Esophagus muscularis mucosa (tissue), 4 donors: ENCODE measurements at places on chromosomes 5 and 9. TPM values are rescaled to one million over a fixed set of nuclear protein-coding genes. Genes with fewer than 3 reads are reported as not detected.

DNA sequence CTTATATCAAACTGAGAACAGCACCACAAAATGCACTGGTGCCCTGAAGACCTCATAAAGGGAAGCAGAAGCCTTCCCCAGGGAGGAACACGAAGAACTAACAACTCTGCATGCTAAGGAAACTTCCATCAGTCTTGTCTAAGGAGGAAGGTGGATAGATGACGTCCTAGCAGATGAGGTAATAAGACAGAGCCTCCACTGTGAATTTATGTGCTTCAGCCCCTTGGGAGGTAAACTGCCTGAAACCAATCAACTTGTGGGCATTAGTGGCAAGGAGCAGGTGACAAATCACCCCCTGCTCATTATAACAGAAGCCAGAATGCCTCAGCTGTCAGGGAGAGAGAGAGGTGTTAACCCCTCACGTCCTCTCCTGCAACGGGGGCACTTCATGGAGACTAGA, 48.9 kb upstream of the SPIN1 start:
- H3K27me3 ChIP-seq, result no peaks in the 10 kb centered on the region
- H3K4me3 ChIP-seq, result no peak overlapping the region
- no peaks in the 10 kb centered on the region for H3K4me1 ChIP-seq
- DNase-seq, result no peak
- no peak overlapping the region for H3K27ac ChIP-seq

DNA sequence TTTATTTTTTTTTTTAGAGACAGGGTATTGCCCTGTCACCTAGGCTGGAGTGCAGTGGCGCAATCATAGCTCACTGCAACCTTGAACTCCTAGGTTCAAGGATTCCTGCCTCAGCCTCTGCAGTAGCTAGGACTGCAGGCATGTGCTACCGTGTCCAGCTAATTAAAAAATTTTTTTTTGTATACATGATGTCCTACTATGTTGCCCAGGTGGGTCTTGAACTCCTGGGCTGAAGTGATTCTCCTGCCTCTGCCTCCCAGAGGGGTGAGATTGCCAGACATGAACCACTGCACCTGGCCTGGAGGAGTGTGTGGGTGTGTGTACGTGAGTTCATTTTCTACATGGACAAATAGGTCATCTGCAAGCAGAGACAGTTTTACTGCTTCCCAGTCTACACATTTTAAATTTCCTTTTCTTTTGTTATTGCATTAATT, 33.8 kb downstream of the JMY start:
- DNase-seq, result no peak
- no peaks in the 10 kb centered on the region for H3K36me3 ChIP-seq
- H3K4me1 ChIP-seq, result no peaks in the 10 kb centered on the region
- no peak overlapping the region for H3K4me3 ChIP-seq
- no peaks in the 10 kb centered on the region for H3K27me3 ChIP-seq

GRCh38 chr9:131204285-131204684, 72.0 kb downstream of the FAM78A start:
- no peaks in the 10 kb centered on the region for H3K4me1 ChIP-seq
- peaks cover 99% of the 10 kb centered on the region for H3K36me3 ChIP-seq
- no peak for DNase-seq
- no peak overlapping the region for H3K27ac ChIP-seq
- no peaks in the 10 kb centered on the region for H3K27me3 ChIP-seq

- peak; percentile 29 for DNase-seq
- no peak overlapping the region for H3K27ac ChIP-seq
- H3K4me3 ChIP-seq, result no peak overlapping the region
- H3K36me3 ChIP-seq, result no peaks in the 10 kb centered on the region
- H3K4me1 ChIP-seq, result no peaks in the 10 kb centered on the region
Observed at GRCh38 chr5:11038772-11039171, 277.7 kb upstream of the DAP start.

DNA sequence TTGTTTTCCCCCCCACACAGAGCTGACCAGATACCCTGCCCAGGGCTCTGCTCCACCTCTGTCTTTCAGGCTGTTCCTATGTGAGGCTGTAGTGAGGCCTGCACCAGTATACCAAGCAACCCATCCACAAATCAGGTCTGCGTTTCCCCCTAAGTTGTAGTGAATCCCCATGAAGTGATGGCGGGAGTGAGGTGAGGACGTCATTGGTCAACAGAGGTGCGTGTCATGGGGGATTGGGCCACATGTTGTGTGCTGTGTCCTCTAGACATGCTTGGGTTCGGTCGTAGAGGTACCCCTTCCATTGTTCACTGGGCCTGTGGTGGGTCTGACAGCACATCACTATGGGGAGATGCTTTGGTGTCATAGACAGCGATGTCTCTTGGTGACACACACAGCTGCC, 184.6 kb downstream of the CACNA1B start:
- DNase-seq, result no peak
- no peak overlapping the region for H3K27ac ChIP-seq
- H3K4me1 ChIP-seq, result no peaks in the 10 kb centered on the region
- no peaks in the 10 kb centered on the region for H3K36me3 ChIP-seq
- no peak overlapping the region for H3K4me3 ChIP-seq
- H3K27me3 ChIP-seq, result no peaks in the 10 kb centered on the region

DNA sequence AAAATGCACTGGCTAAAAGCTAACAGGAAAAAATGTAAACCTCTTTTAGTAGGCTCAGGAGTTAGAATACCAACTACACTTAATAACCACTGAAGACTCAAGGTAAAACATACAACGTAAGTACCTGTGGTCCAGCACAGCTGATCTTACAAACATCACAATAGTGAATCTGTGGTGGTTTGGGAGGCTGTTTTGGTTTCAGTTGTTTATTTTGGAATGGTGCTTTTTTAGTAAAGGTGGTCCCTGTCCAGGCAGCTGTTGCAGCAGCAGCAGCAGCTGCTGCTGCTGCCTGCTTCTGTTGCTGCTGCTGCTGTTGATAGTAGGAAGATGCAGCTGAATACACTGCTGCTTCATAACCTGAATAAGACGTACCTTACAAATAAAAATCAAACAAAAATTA, 37.9 kb downstream of the ZFR start:
- H3K27ac ChIP-seq, result no peak overlapping the region
- no peaks in the 10 kb centered on the region for H3K27me3 ChIP-seq
- H3K4me1 ChIP-seq, result no peaks in the 10 kb centered on the region
- H3K36me3 ChIP-seq, result peaks cover 46% of the 10 kb centered on the region
- DNase-seq, result no peak

DNA sequence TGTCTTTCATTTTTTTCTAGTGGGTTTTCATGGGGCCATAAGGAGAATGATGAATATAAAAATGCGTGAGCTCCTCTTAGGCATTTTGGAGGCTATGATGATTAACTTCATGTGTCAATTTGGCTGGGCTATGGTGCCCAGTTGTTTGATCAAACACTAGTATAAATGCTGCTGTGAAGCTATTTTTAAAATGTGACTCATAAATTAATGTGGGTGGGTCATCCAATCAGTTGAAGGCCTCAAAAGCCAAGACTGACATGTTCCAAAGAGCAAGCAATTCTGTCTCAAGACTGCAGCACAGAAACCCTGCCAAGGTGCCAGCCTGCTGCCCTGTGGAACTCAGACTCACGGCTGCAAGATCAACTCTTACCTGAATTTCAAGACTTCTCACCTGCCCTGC, 24.4 kb upstream of the ICE1 start:
- H3K4me3 ChIP-seq, result no peak overlapping the region
- no peaks in the 10 kb centered on the region for H3K4me1 ChIP-seq
- no peaks in the 10 kb centered on the region for H3K27me3 ChIP-seq
- no peak for DNase-seq
- no peak overlapping the region for H3K27ac ChIP-seq

Gene STARD4
- total RNA-seq, result 6.0 TPM

Gene FAM200C
- total RNA-seq, result 3.0 TPM

Gene CACFD1
- total RNA-seq, result 12.5 TPM
